Endothelial cell (in vitro differentiated cells): ENCODE measurements at places on chromosomes 1 and 21. TPM values are rescaled to one million over a fixed set of nuclear protein-coding genes. Genes with fewer than 3 reads are reported as not detected.

DNA sequence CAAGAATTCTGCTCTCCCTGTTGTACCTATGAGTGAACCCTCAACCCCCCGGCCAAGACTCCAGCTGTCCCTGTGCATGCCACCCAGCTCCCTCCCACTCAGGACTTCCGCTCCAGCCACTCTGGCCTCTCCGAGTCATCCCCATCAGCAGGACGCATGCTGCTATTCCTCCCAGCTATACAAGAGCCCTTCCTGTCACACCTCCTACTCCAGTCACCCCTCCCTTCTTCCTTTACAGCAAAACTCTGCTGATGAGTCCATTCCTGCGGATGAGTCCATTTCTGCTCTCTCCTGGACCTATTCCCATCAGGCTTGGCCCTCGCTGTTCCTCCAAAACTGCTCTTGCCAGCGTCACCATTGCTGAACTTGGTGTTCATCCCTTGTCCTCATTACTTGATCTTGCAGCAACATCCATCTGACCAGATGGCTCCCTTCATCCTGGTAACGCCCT, 42.2 kb downstream of the H3-3A start:
- DNase-seq = no peak

The DMRTA2 gene
- total RNA-seq = not detected

The TCEA3 gene
- total RNA-seq = 9.7 TPM

DNA sequence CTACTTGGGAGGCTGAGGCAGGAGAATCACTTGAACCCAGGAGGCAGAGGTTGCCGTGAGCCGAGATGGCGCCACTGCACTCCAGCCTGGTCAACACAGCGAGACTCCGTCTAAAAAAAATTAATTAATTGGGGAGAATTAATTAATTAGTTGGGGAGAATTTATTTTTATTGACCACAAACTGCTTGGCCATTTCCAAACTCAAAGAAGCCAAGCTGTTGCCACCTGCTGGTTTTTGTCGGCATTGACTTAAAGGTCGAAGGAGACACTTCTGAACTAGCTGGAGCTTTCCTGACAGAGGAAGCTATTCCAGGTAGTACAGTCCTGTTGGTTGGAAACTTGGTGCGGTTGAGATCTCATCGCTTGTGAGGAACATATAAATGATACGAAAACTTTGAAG, 13.1 kb downstream of the MAP1LC3C start:
- peak; percentile 65 for DNase-seq

The RAVER2 gene
- total RNA-seq = 11.9 TPM
